Adipocyte (in vitro differentiated cells): ENCODE measurements at places on chromosomes 13 and 19.

GRCh38 chr19:52638601-52639000 lies 446 bp upstream of the ZNF83 start:
- DNase-seq: peak; percentile 51

- DNase-seq: no peak
These were observed 15.5 kb downstream of the KASH5 start for GRCh38 chr19:49403404-49404187.

- no peak for DNase-seq
These were observed 4.1 kb downstream of the TLE5 start for GRCh38 chr19:3058009-3058820.

- DNase-seq: no peak
These were observed 171.1 kb downstream of the UGGT2 start for GRCh38 chr13:95882121-95882520.
